ENCODE measurements at places on chromosomes 2 and 18.

GRCh38 chr18:13392899-13393298 lies 174.3 kb downstream of the LDLRAD4 start:
- no peak for DNase-seq

DNA sequence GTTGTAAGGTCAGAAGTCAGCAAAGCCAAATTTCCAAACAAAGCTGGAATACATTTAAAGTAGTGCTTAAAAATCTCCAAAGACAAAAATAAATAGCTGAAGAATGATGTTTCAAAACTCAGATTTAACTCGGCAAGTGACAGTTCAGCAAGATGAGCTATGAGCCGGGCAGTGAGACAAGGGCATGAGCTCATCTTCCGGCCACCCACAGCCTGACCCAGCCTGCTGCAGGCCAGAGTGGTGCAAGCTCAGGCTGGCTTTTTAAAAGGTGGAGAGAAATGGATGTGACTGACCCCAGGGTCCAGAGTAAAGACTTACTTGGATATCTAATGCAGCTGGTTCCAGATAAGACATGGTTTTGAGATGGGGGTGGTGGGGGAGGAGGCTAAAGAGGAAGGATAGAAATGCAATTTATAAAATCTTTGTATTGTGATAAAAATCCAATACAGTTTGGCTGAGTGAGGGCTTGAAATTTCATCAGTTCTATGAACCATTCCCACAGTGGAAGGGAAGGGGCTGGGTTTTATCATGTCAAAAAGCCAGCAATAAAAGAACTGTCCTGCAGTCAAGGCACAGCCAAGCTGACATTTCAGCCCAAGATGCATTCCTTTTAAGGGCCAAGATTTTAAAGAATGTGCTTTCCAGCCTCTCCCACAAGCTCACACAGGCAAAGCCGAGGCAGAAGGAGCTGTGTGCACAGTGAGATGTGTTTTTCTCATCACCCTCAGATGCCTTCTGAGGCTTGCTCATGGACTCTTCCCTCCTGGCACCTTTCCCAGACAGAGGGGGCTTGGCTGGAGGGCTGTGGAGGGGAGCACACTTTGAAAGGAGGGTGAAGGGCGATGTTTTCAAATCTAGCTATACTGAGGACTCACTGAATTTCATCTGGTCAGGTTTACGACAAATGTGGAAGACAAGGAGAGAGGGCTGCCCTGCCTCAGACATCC lies 97.9 kb upstream of the KLHL29 start:
- no peak for DNase-seq

DNA sequence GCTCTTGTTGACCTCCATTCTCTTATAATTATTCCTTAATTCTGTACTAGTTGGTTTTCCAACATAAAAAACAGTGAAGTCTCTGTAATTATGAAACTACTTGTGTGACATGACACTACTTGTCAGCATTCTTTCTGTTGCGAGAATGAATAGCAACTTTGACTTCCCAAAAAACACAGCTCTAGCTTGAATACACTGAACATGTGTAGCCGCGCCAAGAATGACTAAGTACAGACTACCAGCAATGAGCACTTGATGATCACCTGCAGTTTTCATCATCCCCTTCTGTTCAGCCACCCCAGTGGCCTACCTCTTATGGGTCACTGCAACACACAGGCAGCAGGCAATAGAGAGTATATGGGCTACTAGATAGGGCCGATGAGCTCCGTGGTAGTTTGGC lies 229.3 kb downstream of the TGIF1 start:
- no peak for DNase-seq

DNA sequence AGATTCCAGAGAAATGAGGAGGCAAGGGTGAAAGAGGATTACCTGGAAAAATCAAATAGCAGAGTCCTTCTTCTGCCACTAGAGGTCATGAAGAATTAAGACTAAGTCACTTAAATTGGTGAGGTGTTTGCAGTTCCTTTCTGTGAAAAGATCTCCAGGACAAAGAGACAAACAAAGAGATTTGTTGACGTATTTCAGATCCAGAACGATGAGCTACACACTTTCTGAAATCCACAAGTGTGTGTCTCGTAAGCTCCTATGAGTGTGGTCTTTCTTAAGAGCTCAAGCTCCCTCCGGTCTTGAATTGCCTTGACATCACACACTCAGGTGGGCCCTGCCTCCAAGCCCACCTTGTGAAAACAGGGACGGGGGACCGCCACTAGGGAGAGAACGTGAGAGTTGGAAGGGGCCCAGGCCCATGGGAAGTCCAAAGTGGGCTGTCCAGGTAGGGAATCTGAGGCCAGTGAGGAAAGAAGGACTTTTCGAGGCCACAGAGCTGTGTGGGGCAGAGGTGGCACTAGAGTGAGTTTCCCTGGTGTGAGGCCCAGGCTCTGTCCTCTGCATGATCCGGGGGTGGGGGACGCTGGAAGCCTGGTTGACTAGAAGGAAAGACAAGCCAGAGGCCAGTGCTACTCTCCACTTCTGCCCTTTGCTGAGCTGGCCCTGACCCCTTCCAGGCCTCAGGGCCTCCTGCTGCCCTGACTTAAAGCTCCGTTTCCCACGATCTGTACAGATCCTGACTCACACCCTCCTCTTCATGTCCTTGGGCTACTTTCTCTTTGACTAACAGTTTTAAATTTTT lies 168.1 kb upstream of the NCK2 start:
- no peak for DNase-seq

DNA sequence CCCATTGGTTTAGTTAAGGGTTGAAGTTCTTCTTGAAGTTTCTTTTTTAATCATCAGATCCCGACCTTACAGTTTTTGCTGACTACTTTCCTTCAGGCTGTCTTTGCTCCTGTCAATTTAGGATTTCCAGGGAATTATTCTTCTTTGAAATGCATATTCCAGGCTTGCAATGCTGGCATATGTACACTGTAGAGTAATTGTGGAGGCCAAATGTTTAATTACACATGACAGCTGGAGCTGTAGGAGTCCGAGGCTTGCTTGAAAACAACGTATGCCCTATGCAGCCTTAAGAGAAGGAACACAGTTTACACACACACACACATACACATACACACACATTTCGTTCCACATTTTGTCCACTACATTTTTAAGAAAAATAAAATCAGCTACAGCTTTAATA lies 602.3 kb downstream of the TMEM182 start:
- no peak for DNase-seq

- no peak for DNase-seq
Measured at GRCh38 chr2:75632813-75633212, 13.8 kb upstream of the MRPL19 start.

GRCh38 chr2:209977386-209978239 lies 24.8 kb upstream of the RPE start:
- DNase-seq = no peak

DNA sequence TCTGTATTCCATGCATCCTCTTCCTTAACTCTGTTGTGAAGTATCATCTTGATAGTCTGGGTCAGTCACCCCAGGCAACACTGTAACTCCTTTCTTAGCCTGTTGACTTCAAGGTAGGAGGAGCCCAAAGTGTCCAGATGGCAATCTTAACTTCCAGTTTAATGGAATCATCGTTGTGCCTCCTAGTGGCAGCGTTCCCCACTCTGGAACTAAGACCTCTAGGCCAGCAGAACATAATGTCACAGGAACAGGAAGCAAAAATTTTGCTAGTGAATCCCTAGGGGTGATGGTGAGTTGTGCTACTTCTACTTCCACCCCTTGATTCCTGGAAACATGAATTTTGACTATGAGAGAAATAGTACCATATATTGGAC lies 11.7 kb downstream of the SGPP2 start:
- no peak for DNase-seq

- DNase-seq = no peak
Measured at GRCh38 chr2:173033084-173033483, 42.6 kb upstream of the MAP3K20 start.

DNA sequence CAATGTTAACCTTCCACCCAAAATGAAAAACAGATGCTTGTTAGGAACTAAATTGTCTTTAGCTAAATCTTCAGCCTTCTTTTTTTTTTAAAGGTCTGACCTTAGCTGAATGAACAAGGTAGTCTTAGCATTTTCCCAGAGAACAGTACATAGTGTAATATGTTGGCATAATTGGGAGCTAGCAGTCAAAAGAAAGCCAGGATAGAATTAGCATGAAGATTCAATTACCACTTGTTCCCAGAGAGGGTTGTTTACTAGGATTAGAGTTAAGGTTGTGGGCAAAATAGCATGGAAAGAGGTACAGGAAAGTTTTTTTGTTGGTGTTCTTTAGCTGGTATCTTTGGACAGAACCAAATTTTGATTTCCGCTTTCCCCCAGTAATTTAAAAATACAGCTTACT lies 6.9 kb downstream of the CDH20 start:
- no peak for DNase-seq

- DNase-seq = no peak
Measured at GRCh38 chr2:20221555-20221973, 3.4 kb downstream of the SDC1 start.

- no peak for DNase-seq
Measured at GRCh38 chr2:171541202-171541887, 19.1 kb downstream of the CYBRD1 start.

DNA sequence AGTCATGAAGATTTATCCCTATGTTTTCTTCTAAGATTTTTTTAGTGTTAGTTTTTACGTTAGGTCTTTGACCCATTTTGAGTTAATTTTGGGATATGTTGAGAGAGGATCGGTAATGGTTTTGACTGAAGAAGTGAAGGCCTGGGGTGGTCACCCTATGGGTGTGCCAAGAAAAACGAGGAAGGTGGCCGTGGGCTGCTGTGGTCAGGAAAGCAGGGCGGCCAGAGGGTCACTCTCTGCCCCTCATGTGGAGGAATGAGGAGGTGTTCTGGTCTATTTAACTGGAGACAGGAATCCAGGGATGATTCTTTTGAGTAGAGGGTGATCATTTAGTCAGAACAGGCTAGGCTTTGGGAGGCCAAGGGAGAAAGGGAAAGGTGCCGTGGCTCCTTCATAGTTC lies 50.7 kb downstream of the MYO7B start:
- no peak for DNase-seq

DNA sequence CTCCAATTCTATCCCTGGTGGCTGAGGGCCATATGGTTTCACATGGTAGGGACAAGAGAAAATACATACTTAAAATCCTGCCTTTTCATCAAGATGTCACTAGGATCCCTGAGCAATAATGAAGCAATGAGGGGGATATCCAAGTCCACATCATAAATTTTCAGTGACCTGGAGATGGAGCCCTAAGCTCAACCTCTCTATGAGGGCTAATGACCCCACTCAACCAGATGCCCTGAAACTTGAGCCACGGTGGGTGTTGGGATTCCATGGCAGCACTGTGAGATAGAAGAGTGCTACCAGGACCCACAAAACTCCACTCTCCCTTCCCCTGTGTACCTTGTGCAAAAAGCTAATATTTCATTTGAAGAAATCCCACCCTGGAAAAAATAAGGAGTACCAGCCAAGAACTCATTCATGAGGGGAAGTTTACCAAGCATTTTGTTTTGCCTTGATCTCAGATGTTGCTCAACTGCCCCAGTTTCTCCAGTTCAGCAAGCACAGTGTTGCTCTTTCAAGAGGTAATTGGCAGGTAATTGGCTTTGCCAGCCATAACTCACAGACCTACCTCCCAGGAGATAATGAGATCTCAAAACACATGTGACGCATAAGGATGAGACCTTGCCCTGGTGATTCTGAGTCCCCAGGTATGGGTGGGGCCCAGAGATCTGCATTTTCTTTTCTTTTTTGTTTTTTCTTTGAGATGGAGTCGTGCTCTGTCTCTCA lies 51.0 kb upstream of the TTC39C start:
- no peak for DNase-seq

DNA sequence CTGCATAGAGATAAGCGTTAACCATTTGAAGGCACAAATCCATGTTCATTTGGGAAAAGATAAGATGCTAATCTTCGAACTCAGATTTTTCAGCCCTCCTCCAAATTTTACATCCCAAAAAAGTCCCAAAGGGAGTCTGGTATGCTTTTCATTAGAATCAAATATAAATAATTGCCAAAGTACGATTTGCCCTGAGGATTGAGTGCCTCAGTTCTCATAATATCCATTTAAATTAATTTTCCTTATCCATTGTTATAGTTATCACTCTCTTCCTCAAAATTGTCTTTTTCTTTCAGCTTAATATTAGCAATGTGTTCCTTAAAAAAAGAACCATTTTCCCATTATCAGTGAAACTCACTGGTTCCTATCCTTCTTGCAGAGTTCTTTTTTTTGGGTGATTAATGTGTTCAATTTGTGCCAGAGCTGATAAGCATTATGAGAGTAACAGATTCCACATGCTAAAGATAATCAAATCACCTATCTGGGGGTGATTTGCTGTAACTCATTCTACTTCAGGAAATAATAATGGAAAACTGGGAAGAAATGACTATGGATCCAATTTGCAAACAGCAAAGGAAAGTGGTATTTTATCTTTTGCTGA lies 686 bp downstream of the HNMT start:
- no peak for DNase-seq

GRCh38 chr2:28979041-28979440 lies 2.1 kb upstream of the TOGARAM2 start:
- DNase-seq = no peak

- DNase-seq = no peak
Measured at GRCh38 chr18:44807766-44808165, 127.1 kb downstream of the SETBP1 start.

GRCh38 chr2:120599072-120599471 lies 136.6 kb upstream of the GLI2 start:
- no peak for DNase-seq

DNA sequence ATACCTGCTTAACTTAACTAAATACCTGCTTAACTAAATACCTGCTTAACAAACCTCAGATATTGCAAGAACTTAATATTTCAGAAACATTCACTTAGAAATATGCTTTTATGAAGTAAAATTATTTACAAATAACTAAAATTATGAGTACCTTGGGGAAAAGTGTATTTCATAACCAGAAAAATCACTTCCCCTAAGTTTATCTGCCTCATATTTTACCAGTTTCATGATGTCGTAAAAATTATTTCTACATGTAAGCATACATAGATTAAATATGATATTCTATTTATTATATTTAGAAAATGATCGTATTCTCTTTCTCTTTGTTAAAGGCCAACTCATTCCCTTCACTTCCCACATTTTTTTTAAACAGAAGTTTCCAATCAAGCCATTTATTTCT lies 41.5 kb upstream of the DSC1 start:
- no peak for DNase-seq

- no peak for DNase-seq
Measured at GRCh38 chr2:118165595-118165994, 77.3 kb downstream of the INSIG2 start.

GRCh38 chr2:133842446-133842845 lies 274.2 kb upstream of the NCKAP5 start:
- no peak for DNase-seq

GRCh38 chr2:146997945-146998344 lies 846.9 kb upstream of the ACVR2A start:
- DNase-seq = no peak

DNA sequence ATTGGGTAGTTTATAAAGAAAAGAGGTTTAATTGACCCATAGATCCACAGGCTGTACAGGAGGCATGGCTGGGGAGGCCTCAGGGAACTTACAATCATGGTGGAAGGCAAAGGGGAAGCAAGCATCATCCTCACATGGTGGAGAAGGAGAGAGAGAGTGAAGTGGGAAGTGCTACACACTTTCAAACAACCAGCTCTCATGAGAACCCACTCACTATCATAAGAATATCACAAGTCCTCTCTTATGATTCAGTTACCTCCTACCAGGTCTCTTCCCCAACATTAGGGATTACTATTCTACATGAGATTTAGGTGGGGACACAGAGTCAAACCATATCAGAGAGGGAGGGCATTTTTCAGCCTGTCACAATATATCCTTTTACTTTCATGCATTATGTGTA lies 22.7 kb upstream of the DOCK10 start:
- DNase-seq = no peak
